Immature natural killer cell (primary cell): ENCODE measurements at places on chromosomes 11 and 22.

GRCh38 chr11:86799680-86800075, 664 bp upstream of the PRSS23 start:
- DNase-seq = no peak

GRCh38 chr11:112185883-112186282, 10.6 kb downstream of the BCO2 start:
- DNase-seq = no peak

- DNase-seq = no peak
Measured at GRCh38 chr11:65096926-65097325, 912 bp downstream of the VPS51 start.

- DNase-seq = no peak
Measured at GRCh38 chr11:66420671-66421476, at the start of gene NPAS4. Gene NPAS4, plus strand, starts transcription at chr11:66421035. Its CDS starts 145 bp downstream, at chr11:66421180.

- no peak for DNase-seq
Measured at GRCh38 chr11:67439321-67440228, 2.1 kb upstream of the PTPRCAP start.

DNA sequence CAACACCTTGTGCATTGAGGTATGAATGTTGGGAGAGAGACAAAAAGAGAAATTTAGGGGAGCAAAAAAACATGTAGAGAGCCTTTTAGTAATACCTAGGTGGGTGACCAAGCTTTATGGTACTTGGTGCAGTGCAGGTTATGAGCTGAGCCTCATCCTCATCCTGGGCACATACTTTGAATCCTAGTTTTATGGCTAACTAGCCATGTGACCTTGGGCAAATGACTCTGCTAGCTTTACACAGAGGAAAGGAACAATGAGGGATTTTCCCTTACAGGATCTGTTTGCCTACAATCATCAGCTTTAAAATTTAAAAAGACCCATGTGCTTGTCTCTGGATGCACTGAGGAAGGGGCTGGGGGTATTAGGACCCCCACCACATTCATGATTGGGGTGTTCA, 187.8 kb upstream of the ISX start:
- no peak for DNase-seq

- no peak for DNase-seq
Measured at GRCh38 chr11:612201-612960, 3.4 kb downstream of the IRF7 start.

GRCh38 chr22:27835446-27835845, 33.9 kb upstream of the MN1 start:
- DNase-seq = no peak

DNA sequence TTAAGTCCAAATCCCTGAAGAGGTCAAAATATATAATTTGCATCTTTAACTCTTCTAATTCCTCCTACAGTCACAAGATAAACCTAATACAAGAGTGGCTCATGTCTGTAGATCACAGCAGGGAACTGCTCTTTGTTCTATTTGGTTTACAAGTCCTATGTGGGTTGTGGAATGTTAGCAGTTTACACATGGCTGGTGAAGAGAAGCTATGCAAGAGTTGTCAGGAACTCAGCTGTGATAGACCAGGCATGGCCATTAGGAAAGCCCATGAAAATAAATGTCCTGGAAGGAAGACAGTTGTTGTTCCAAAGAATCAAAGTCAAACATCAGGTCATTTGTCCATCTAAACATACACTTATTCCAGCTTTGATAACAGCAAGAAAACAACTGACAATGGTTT, 312.4 kb upstream of the PITPNB start:
- no peak for DNase-seq

DNA sequence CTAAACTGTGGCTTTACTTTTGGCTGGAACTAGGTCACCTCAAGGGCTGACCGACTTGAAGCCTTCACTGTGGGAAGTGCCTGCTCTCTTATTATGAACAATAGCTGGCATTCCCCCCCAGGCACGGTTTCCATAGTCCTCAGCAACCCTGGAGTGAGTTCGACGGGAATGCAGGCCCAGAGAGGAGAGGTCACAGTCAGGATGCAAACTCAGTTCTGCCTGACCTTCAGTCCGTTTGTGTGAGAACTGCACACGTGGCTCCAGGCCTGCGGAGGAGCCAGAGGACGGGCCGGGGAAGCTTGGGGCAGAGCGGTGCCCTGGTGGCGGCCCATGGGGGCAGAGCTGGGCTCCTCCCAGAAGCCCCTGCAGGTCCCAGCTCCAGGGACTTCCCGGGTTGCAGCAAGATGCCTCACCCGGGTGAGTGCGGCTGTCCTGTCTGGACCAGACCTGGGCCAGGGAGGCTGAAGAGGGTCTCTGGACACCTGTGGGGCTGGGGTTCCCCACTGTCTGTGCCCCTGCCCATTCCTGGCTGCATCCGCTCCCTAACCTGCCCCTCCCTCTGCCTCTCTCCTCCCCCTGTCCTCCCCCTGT, 17.2 kb downstream of the SLC25A18 start:
- no peak for DNase-seq

GRCh38 chr22:46714550-46714949, 23.5 kb downstream of the CERK start:
- DNase-seq = no peak

GRCh38 chr22:44931077-44931540, 78.7 kb downstream of the PHF21B start:
- DNase-seq = no peak
